ENCODE measurements at places on chromosomes 5 and 9. TPM values are rescaled to one million over a fixed set of nuclear protein-coding genes. Genes with fewer than 3 reads are reported as not detected.

DNA sequence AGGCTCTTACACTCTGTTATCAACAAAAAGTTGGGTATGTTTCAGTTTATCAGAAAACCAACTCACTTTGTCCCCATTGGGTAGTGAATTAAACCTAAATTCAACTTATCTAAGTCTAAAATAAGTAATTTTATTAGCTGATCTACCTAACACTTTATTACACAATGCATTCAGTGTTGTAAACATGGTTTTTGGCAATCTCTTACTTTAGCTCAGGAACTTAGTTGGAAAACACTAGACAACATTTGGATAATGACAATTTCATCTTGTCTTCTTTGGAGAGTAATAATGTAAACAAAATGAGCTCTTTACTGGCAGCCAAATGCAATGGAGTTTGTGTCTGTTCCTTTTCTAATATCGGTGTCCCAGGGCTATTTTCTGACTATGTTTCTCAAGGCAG lies 33.0 kb downstream of the FGF10 start:
- no peak overlapping the region for H3K27ac ChIP-seq
- no peak overlapping the region for H3K4me3 ChIP-seq
- no peak for DNase-seq
- H3K27me3 ChIP-seq = no peaks in the 10 kb centered on the region
- no peaks in the 10 kb centered on the region for H3K4me1 ChIP-seq

DNA sequence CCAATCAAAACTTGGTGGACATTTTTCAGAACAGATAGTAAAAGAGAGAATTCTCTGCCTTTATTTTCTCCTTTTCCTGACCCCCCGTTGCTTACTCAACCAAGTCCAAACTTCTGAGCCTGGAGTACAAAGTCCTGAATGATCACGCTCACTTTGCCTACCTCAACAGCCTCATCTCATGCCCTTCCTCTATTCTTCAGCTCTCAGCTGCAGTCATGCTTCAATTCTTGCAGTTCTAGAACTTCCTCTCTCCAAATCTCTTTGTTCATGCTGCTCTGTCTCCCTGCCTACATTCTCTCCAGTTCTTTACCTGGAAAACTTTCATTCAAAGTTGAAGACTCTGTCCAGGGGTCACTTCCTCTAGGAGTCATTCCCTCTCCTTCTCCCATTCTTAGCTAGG lies 398.5 kb upstream of the SLC24A2 start:
- DNase-seq = peak; percentile 81
- no peak overlapping the region for H3K4me3 ChIP-seq
- H3K27ac ChIP-seq = peak overlapping the region; percentile 36

DNA sequence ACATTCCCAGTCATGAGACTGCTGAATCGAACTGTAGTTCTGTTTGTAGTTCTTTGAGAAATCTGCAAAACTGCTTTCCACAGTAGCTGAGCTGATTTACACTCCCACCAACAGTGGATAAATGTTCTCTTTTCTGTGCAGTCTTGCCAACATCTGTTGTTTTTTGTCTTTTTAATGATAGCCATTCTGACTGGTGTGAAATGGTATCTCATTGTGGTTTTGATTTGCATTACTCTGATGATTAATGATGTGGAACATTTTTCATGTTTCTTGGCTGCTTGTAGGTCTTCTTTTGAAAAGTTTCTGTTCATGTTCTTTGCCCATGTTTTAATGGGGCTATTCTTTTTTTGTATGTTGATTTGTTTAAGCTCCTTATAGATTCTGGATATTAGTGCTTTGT lies 187.3 kb upstream of the TLE4 start:
- peak; percentile 68 for DNase-seq
- no peaks in the 10 kb centered on the region for H3K36me3 ChIP-seq
- H3K4me3 ChIP-seq = peak overlapping the region; percentile 32
- H3K27ac ChIP-seq = peak overlapping the region; percentile 79
- H3K27me3 ChIP-seq = no peaks in the 10 kb centered on the region
- H3K4me1 ChIP-seq = peaks cover 40% of the 10 kb centered on the region

DNA sequence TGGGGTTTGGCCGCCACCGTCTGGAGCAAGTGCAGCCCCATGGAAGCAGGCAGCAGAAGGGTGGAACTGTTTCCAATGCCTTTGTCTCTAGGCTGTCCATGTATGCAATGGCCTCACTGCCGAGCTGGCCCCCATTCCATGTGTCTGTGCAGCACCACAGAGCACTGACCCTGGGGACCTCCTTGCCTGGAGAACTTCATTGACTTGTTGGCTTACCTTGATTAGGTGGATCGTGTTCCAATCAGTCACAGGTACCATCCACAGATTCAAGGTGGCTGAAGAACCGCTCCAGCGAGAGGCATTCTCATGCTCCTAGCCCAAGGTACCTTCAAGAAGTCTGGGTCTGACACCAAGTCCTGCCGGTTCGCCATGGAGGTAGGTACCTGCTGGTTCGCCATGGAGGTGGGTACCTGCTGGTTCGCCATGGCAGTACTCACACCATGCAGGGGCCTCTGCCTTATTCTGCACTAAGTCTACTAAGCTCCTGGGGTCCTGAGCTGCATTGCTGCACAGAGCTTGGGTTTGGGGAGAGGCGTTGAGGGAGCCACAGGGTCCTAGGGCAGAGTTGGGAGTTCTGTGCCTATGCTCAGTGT lies 358.3 kb upstream of the IRX1 start:
- no peak overlapping the region for H3K4me3 ChIP-seq
- H3K4me1 ChIP-seq = no peaks in the 10 kb centered on the region
- no peaks in the 10 kb centered on the region for H3K36me3 ChIP-seq
- H3K27me3 ChIP-seq = no peaks in the 10 kb centered on the region
- no peak overlapping the region for H3K27ac ChIP-seq
- DNase-seq = no peak

The TAF1L gene
- total RNA-seq = not detected

The ADGRV1 gene
- not detected for total RNA-seq

The ANKRD18B gene
- not detected for total RNA-seq

Data from Karpas-422 (cell line).